ENCODE measurements at places on chromosomes 1 and 21. TPM values are rescaled to one million over a fixed set of nuclear protein-coding genes. Genes with fewer than 3 reads are reported as not detected.

Gene PTAFR
- polyA plus RNA-seq, result 1.9 TPM

Gene TRNP1
- 3.6 TPM for polyA plus RNA-seq

Gene LCE1D
- not detected for polyA plus RNA-seq

Gene FNBP1L
- polyA plus RNA-seq, result 136 TPM

Gene AZIN2
- 5.9 TPM for polyA plus RNA-seq

Gene AGO3
- polyA plus RNA-seq, result 18.6 TPM

Gene AUNIP
- 3.4 TPM for polyA plus RNA-seq

Gene CFAP57
- polyA plus RNA-seq, result 5.4 TPM

Gene UBASH3A
- polyA plus RNA-seq, result not detected

Gene CNTN2
- 0.95 TPM for polyA plus RNA-seq

Gene OR2L3
- not detected for polyA plus RNA-seq

Gene ESRRG
- polyA plus RNA-seq, result 45.0 TPM

Gene SMIM1
- polyA plus RNA-seq, result 6.6 TPM

- DNase-seq, result no peak
Observed at GRCh38 chr21:42151148-42151947, 67.6 kb upstream of the ABCG1 start.

- no peak for DNase-seq
Observed at GRCh38 chr1:18657506-18658201, 27.0 kb downstream of the PAX7 start.

DNA sequence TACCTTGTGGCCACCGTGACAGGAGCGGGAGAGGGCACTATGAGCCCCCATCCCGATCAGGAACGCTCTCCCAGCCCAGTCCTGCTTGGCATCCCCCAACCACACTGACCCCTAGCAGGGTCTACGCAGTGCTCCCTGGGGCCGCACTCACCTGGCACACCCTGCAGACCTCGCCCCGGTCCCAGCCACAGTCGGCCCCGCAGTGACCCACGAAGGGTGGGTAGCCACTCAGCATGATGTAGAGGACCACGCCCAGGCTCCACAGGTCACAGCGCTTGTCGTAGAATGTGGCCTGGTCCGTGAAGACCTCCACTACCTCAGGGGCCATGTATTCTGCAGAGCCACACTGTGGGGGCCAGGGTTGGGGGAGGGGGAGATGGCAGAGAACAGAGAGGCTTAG lies 11.1 kb upstream of the KNCN start:
- DNase-seq, result no peak

GRCh38 chr1:91981996-91982609 lies 32.9 kb downstream of the BRDT start:
- DNase-seq, result no peak

DNA sequence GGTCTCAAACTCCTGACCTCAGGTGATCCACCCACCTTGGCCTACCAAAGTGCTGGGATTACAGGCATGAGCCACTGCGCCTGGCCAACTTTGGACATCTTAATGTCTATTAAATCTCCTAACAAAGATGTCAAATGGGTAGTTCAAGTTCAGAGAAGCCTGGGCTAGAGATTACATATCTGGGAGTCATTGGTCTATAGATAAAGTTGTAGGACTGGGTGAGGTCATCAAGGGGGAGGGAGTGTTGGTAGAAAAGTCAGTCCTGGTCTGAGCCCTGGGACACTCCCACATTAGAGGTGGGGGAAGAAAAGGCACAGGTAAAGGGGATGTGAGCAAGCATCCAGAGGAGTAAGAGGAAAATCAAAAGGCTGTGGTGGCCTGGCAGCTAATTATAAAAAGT lies 6.6 kb downstream of the UBIAD1 start:
- DNase-seq, result no peak

DNA sequence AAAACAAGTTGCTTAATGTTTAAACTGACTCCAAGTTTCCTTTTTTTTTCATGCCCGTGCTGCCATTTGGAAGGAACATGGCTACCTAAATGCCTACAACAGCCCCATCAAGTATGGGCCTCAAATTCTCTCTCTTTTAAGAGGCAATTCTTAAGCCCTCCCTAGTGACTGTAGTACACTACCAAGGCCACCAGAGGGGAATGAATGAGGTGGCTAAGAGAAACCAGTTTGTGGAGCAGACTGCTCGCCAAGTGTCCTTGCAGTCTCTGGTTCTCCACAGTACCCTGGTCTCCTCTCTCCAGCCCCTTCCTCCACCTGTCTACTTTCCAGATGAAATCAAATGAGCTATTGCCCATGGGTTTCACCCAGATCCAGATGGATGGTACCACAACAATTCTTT lies 1809.6 kb downstream of the BRINP3 start:
- DNase-seq, result no peak

DNA sequence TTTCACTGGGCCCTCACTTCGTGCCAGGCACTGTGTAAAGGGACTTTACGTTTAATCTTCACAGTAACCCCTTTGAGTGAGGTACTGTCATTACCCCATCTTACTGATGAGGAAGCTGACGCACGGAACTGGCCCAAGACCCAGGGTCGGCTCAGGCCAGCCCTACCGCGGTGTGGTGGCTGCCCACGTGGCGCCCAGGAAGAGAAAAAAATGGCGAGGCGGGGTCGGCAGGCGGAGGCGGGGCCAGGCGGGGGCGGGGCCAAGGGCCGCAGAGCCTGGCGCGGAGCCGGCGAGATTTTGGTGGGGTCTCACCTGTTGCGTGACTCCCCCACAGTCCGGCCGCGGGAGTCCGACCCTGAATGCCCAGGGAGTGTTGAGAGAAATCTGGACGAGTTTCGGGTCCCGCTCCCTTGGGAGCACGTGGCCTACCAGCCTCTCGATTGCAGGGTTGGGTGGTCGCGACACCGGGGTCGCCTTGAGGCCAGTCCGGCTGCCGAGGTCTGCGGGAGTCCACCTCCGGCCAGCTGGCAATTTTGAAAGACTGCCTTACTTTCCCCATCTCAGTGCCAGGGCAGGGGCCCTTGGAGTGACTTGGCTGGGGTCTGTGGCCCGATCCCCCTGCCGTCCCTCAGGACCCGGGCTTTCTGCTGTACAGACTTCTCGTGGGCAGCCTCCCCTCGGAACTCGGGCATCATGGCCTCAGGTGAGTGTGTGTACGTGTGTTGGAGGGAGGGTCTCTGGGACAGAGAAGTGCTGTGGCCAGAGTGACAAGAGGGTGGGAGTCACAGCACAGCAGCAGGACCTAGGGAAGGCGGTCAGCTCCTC lies at the start of the genes AMPD2 and GNAT2:
AMPD2 (plus strand) TSS at position 262 of the 825 bp plus-strand sequence. CDS start 1,339 bp downstream, outside the sequence.
GNAT2 (minus strand) TSS at position 41 of the 825 bp plus-strand sequence. CDS start 6,746 bp downstream, outside the sequence.
- DNase-seq, result peak; percentile 68

DNA sequence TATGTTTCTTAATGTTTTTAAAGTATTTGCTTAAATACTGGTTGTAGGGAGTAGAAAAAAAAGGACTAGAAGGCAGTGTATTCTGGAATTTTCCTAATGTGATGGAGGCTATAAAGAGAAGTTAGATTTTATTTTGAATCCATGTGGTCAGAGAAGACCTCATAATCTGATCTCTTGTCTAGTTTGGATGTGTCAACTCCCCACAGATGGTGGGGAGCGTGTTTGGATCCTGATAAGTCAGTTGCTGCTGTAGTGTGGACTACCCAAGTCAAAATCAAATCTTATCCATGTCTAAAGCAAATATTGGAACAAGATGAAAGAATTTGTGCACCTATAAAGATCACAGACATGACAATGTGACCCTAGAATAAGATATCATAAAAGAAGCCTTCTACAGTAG lies 918.0 kb downstream of the LTN1 start:
- DNase-seq, result no peak

GRCh38 chr21:46115441-46116188 lies 17.7 kb downstream of the COL6A2 start:
- DNase-seq, result no peak

- DNase-seq, result no peak
Observed at GRCh38 chr1:112533029-112533428, 24.3 kb downstream of the WNT2B start.

GRCh38 chr1:186139701-186140100 lies 235.4 kb downstream of the TPR start:
- DNase-seq, result no peak

DNA sequence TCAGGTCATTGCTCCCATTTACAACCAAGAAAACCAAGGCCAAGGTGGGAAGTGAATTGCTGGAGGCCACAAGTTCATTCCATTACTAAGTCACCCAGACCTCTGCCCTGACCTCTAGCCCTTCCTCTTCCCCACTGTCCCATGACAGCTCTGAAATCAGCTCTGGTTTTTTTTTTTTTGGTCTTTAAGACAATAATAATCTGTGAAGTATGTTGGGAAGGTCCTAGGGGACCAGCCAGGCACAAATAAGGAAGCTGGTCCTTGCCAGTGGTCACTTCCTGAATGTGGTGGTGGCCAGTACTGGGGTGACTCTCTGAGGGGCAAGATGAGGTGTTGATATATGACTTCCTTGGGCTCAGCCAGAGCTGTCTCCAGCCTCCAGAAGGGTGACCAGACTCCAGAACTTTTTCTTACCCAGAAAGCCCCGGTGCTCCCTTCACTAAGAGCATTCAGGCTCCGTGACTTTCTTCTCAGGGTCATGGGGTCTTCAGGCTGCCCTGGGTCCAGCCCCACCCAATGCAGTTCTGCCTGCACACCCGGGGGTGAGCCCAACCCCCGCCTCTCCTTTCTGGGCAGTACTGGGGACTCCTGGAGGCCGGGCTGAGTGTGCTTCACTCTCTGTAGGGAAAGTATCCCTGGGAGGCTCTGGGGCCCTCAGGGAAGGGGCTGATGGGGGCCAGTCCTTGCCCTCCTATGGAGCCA lies 159.6 kb downstream of the PTPRU start:
- DNase-seq, result no peak

DNA sequence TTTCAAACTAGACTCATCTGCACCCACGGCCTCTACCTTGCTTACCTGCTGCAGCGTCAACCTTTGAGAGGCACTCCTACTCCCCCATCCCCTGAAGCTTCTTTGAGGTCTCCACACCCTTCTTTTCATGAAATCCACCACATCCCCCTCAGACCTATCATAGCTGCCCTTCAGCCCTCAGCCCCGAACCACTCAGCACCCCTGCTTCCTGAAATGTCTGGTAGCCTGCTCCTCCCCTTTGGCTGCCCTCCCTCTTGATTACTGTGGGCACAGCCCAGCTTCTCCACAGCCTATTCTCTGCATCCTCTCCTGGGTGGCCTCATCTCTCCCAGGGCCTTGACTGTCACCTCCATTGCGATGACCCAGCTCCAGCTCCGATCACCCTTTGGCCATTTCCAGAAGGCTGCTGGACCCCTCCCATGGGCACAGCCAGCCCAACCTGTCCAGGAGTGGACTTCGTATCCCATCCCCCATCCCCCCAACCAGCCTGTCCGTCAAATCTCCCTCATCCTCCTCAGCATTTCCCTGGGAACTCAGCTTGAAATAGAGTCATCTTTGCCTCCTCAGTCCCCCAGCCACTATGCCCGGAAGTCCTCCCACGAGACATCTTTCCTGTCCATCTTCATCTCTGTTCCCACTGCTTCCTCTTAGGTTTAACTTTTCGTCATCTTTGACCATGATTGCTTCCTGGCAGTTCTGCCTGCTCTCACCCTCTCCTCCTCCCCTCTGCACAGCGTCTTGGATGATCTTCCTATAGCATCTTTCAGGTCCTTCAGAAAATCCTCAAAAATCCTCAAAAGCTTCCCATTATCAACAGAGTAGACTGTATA lies 6.1 kb upstream of the ADORA1 start:
- no peak for DNase-seq

DNA sequence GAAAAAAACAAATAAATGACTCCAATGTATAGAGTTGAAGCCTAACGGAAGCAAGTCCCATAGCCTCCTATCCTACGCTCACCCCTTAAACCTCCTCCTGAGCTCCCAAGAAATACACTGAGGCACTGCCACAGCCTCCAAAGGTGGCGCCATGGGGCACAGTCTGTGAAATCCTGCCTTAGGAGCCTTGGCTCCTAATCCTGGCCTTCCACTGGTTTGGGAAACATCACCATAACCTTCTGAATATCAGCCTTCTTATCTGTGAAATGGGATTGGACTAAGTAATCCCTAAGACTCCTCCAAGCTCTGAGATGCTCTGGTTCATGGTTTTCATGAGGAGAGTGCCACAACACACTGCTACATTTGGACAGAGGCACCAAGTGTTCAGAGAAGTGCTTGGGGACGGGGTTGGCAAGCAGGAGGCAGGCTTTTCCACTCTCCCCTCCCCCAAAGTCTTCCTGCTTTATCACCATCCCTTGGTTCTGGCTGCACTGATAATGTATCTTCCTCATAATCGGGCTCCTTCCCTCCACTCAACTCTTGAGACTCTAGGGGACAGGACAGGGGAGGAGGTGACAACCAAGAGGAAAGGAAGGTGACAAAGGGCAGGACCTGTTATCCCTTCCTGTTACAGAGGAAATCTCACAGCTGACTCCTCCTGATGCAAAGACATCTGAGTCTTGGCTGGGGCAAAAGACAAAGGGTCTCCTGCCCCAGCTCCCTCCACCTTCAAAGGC lies 2.7 kb downstream of the SLAMF7 start:
- no peak for DNase-seq
